ENCODE measurements at places on chromosomes 13 and 19. TPM values are rescaled to one million over a fixed set of nuclear protein-coding genes. Genes with fewer than 3 reads are reported as not detected.

ZNF726 gene
- total RNA-seq, result 2.8 TPM

ZNF100 gene
- 4.4 TPM for total RNA-seq

SERTAD3 gene
- total RNA-seq, result 24.2 TPM

PRTN3 gene
- not detected for total RNA-seq

Data from articular chondrocyte of knee joint (primary cell).